ENCODE measurements at places on chromosomes 11 and 22. TPM values are rescaled to one million over a fixed set of nuclear protein-coding genes. Genes with fewer than 3 reads are reported as not detected.

DNA sequence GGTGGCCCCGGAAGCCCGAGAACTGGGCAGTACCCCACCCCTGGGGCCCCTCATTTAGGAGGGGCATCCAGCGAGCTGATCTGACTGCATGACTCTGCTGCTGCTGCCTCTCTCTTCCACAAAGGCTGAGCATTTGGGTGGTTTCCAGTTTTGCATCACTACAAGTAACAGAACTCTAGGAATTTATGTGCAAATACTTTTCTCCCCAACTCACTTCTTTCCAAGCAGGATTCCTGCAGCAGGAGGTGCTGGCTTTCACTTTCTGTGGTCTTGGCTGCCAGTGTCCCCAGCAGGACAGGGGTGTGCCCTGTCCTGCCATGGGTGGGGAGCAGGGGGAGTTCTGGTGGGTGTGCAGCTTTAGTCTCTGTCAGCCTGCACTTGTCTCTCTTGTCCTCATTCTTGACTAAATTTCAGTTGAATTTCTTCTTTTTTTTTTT is 21.2 kb downstream of the UPB1 start:
- no peak for DNase-seq

GRCh38 chr11:97751405-97751804 is 1269.3 kb upstream of the CNTN5 start:
- no peak for DNase-seq

GRCh38 chr11:121240650-121241303 is 51.8 kb upstream of the SC5D start:
- DNase-seq, result no peak

GRCh38 chr11:118401880-118402590 is 629 bp downstream of the ATP5MG start:
- no peak for DNase-seq

- no peak for DNase-seq
Measured at GRCh38 chr11:30853439-30853838, 267.3 kb upstream of the MPPED2 start.

- DNase-seq, result no peak
Measured at GRCh38 chr11:114166897-114167323, 107.4 kb downstream of the ZBTB16 start.

Gene CALCB
- total RNA-seq, result 5.0 TPM

DNA sequence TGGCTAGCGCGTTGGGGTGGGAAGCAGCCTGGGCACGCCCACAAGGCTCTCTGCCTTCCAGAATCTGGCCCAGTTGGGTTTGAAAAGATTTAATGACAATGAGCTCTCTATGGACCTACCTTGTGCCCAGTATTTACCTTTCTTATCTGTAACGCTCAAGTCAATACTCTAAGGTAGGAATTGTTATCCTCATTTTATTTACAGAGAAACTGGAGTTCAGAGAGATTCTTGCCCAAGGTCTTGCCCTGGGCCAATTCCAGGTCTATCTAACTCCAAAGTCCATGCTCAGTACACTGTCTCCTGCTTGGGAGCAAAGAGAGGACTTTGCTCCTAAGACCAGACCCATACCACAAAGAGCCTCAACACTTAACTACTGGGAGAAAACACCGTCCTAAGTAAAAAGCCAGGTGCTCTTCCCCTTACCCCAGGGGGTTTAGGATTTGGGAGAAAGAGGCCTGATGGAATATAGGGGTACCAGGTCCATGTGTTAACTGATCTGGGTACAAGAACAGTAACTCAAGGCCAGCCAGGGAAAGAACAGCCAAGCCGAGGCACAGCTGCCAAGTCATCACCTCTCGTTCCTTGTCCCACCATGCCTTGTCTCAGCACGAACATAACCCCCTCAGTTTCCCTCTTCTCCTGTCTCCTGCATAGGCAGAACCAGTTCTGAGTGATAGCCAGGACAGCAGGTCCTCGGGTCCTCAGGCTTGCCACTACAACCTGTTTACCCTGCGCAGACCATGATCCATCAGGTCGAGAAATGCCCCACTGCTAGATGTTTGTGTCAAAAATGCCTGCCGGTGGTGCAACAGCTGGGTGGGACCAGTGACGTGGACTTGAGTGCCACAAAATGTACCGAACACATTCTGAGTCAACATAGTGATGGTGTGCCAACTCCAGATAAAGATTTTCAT is 14.6 kb downstream of the APOA4 start:
- peak; percentile 83 for DNase-seq

GRCh38 chr11:110027627-110028371 is 65.4 kb upstream of the ZC3H12C start:
- no peak for DNase-seq

DNA sequence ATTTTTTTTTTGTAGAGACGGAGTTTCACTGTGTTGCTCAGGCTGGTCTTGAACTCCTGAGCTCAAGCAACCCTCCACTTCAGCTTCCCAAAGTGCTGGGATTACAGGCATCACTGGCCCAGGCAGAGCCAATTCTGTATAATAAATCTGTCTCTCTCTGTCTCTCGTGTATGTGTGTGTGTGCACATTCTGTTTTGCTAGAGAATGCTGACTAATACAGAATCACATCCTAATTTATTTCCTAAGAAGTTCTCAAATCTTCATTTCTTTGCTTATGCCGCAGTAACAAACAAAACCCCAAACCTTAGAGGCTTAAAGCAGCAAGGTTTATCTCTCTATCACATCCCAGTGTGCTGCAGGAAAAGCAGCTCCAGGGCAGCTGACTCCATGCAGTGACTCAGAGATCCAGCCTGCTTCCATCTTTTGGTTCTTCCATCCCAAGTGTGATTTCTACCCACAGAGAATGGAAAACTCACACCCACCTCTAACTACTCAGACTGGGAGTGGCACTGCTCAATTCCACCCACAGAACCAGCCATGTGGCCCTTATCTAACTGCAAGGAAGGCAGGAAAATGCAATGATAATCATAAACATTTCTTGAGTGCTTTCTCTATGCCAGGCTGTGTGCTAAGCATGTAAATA is 35.1 kb upstream of the LRRC10B start:
- DNase-seq, result no peak

DNA sequence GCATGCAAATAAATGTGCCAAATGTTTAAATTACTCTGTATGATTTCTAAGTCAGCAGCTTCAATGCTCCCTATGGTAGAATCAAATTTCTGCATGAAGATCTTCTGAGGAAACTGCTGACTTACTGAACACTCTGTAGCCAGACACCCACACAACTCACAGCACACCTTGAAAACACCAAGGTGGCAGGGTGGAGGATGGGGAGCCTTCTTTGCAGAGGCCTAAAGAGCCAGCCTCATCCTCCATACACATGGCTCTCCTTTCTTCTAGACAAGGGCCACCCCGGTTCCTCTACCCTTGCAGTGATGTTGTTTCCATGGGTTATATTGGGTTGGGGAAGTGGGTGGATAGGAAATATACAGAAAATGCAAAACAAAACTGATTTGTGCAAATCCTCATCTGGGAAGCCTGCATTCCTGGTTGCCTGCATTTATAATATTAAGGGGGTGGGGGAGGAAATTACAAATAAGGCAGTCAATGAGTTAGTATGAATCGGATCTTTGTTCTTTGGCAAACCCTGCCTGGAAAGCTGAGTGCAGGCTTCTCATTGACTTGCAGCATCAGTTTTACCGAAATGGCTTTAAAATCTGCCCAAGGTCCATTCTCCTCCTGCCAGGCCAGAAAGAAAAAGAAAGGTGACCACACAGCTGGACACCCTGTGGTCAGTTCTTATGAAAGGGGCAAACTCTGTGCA is 15.8 kb upstream of the ETS1 start:
- no peak for DNase-seq

Gene YPEL1
- total RNA-seq, result 3.5 TPM

GRCh38 chr22:42974223-42974622 is 40.7 kb downstream of the PACSIN2 start:
- no peak for DNase-seq

Gene TSPAN18
- total RNA-seq, result 19.8 TPM

Gene KCNQ1OT1
- 3.3 TPM for total RNA-seq

DNA sequence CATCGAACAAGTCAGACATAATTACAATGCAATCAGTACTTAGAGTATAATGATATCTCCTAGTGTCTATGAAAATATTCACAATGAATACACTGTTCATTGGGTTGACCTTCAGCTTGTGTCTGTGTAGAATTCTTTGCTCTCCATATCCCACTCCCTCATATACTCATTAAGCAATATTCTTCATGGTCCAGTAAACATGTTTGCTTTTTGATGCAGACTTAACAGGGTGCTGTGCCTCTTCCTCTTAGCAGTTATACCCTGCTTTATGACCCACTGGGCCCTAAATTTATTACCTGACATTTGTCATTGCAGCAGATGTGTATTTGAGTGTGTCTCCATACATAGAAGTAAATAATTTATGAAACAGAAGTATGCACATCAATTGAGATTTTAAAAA is 352.5 kb upstream of the CCDC179 start:
- DNase-seq, result no peak

Gene FAT3
- total RNA-seq, result 0.19 TPM

DNA sequence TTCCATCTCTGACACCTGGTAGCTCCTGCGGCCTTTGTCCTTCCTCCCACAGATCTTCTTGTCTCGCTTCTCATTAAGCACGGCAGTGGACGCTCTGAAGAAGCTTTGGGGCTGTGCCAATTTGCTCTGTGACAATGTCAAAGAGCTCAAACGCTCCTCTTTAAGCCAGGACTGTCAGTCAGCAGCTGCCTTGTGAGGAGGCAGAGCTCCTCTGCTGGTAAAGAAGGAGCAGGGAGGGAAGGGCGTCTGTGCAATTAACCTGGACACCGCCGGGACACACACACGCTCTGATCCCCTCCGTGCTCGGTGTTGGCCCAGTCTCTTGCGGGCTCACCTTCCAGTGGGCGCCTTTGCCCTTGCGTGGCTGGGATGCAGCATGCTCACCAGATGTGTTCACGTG is 373.9 kb downstream of the BRD1 start:
- DNase-seq, result no peak

Gene USP2
- 29.1 TPM for total RNA-seq

GRCh38 chr22:49948958-49949913 is 11.3 kb upstream of the PIM3 start:
- DNase-seq, result no peak

GRCh38 chr11:2592559-2593392 is 107.0 kb downstream of the KCNQ1OT1 start:
- no peak for DNase-seq

GRCh38 chr11:102446606-102447005 is 6.0 kb downstream of the TMEM123 start:
- no peak for DNase-seq

GRCh38 chr11:11532574-11532973 is 89.2 kb downstream of the GALNT18 start:
- no peak for DNase-seq

Gene CATSPER1
- total RNA-seq, result not detected

DNA sequence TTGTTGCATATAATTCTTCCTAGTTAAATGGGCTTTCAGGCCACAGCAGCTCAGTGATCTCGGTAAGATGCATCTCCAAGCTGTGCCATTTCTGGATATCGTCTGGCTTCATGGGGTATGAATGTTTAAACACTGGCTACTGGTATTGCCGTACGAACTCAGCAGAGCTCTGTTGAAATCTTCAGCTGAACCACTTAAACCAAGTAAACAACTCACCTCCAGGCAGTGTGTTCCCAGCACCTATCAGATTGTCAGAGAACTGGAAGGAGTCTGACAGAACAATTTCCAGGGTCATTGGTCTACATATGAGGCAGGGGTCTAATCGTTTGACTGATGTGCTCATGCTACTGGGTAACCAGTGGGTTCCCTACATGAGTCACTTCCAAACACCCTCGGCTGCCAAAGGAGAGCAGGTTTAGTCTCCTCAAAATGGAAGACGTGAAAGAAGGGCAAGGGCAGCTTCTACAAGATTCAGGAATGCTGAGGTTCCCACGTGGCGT is 93.2 kb upstream of the BMAL1 start:
- DNase-seq, result no peak

Gene GLYATL1B
- total RNA-seq, result not detected

Gene TESMIN
- total RNA-seq, result 5.8 TPM

DNA sequence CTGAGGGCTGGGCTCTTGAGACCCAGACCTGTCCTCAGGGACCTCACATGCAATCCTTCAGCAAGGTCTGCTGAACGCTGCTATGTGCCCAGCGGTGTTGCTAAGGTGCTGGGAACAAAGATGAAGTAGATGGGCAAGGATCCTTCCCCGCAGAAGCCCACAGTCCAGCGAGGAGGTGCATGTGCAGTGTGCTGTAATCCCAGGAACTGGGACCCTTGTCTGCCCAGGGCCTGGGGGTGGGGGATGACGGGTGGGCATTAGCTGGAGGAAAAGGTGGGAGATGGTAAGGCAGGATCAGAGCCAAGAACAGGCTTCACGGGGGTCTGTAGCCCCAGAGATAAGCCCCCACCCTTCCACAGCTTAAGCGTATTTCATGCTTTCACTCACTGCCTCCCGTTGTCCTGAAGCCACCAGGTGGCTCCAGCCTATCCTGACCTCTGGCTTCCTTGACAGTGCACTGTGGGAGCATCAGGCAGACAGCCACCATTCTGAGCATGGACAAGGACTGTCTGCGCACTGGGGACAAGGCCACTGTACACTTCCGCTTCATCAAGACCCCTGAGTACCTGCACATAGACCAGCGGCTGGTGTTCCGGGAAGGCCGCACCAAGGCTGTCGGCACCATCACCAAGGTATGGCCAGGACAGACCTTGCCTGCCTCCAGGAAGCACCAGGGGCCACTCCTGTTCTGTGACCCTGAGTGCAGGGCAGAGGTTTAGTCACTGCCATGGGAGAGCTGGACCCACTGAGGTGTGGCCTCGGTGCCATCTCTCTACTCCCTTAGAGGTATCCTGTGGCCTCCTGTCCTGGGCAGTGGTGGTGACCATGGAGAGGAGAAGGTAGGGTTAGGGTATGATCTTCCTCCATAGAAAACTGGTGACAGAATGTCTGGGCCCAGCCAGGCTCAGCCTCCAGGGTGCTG is 22.0 kb downstream of the GTPBP1 start:
- DNase-seq, result no peak

DNA sequence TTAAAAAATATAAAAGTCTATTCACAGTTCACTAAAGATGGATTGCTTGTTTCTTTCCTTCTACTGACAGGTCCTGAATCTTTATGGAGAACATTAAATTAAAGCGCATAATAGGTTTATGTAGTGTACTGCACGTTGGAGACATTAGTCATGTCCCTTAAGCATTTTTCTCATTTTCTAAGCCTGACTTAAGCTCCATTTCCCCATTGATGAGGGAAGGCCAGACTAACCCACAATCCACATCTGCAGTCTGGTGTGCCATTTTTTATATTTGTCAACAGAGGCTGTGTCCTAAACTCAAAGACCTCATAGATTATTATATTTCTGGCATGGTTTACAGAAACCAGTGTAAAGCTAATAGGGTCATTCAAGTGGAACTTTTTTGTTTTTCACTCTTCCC is 39.9 kb downstream of the CADM1 start:
- DNase-seq, result no peak

Gene IGSF9B
- 22.3 TPM for total RNA-seq

Gene VPREB1
- not detected for total RNA-seq

Gene HSPB2
- not detected for total RNA-seq

DNA sequence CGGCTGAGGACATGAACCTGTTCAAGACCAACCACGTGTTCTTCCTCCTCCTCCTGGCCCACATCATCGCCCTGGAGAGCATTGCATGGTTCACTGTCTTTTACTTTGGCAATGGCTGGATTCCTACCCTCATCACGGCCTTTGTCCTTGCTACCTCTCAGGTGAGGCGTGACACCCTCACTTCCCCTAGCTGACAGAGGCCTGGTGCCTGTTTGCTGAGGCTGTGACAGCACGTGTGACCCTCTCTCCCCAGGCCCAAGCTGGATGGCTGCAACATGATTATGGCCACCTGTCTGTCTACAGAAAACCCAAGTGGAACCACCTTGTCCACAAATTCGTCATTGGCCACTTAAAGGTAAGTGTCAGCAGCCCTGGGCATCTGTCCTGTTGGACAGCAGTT is 12.3 kb downstream of the FADS2 start:
- DNase-seq, result no peak

GRCh38 chr11:73236854-73237253 is 18.8 kb downstream of the P2RY2 start:
- DNase-seq, result peak; percentile 68
